ENCODE measurements at places on chromosomes 5 and 9.

DNA sequence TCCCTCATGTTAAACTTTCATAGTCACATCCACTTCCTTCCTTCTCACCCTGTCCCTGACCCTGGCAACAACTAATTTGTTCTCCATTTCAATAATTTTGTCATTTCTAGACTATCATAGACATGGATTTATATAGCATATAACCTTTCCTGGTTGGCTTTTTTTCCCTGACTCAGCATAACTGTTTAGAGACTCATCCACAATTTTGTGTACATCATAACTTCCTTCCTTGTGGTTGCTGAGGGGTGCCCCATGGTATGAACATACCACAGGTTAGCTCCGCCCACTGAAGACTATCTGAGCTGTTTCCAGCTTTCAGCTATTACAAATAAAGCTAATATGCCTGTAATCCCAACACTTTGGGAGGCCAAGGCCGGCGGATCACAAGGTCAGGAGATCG lies 137.3 kb downstream of the PHF2 start:
- DNase-seq: no peak

GRCh38 chr5:129664336-129664937 lies 83.5 kb upstream of the MINAR2 start:
- no peak for DNase-seq

GRCh38 chr5:165029099-165029870 lies 1523.9 kb downstream of the MAT2B start:
- no peak for DNase-seq

- no peak for DNase-seq
These were observed 57.6 kb downstream of the KIF24 start for GRCh38 chr9:34271265-34272006.

GRCh38 chr9:98964911-98965336 lies 21.2 kb downstream of the COL15A1 start:
- DNase-seq: no peak

DNA sequence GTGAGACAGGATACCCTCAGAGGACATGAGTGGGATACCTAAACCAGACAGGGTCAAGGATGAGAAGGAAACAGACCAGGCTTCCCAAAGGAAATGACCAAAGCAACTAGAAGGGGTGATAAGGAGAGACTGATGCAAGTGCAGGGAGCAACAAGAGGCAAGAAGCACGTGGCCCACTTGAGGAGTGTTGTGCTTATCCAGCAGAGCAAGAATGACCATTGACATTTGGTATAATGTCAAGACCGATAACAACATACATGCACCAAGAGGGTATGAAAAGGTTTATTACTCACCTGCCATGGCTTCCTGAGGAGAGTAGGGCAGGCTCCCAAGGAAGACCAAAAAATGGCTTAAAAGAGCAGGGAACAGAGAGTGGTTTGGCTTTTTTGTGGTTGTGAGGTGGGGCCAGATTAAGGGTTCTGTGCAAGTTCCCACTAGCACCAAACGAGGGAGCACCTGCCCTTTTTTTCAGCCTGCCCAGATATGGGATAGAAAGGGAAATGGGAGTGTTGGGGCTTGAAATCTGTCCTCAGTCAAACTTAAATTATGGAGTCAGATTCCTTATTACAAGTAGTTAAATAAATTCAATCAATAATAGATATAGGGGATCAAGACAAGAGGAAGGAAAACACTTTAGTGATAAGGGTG lies 513.6 kb downstream of the RASEF start:
- DNase-seq: no peak

DNA sequence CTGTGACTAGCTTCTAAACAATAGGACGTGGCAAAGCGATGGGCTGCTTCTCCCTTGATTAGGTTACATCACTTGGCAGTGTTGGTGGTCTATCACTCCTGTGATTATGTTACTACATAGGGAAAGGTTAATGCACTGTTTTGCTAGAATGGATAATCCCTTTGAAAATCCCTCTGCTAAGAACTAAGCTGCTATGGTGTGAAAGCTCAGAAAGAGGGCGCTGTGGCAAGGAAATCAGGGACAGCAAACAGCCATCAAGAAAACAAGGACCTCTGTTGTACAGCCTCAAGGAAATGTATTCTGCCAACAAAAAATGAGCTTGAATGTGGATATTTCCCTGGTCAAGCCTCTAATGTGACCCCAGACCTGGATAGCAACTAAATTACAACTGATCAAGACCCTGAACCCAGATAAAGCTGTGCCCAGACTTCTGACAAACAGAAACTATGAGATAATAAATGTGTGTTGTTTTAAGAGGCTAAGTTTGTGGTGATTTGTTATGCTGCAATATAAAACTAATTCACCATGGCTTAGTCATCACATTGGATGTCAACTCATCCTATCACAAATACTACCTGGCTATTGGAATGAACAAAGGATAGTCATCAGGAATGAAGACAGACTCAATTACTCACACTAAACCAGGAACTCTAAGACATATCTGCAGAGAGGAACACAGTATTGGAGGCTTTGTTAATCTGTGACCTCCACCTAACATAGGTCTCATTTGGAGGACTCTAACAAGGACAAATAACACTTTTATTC lies 1215.9 kb downstream of the EFNA5 start:
- DNase-seq: no peak

DNA sequence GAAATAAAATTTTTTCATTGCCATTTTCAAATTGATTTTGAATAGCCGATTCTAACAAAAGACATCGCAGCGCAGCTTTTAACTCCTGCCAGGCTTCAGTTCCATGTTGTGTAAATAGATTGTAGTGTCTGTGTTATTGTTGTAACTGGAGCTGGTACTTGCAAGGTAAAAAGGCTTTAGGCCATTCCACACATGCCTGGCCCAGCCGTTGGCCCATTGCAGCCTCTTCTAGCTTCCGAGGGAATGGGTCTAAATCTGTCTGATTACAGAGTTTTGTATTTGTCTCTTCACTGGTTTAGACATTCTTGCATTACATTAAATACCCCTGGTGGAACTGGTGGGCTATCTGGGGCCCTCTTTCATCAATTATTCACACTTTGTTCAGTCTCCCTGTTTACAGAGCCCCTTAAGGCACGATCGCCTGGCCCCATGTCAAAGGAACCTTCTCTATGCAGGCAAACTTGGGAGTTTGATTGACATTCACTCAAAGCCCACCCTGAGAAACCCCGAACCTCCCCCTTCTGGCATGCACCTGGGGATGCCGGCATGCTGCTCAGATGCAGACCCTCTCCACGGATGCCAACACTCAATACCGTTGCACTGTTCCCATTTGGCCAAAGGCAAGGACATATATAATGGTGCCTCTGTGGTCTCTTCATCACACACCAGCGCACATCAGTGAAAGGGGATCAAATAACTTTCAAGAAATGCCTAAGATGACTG lies 281.7 kb upstream of the IRX2 start:
- DNase-seq: no peak

- peak; percentile 4 for DNase-seq
These were observed 203.6 kb upstream of the ADRA1B start for GRCh38 chr5:159712672-159713071.

DNA sequence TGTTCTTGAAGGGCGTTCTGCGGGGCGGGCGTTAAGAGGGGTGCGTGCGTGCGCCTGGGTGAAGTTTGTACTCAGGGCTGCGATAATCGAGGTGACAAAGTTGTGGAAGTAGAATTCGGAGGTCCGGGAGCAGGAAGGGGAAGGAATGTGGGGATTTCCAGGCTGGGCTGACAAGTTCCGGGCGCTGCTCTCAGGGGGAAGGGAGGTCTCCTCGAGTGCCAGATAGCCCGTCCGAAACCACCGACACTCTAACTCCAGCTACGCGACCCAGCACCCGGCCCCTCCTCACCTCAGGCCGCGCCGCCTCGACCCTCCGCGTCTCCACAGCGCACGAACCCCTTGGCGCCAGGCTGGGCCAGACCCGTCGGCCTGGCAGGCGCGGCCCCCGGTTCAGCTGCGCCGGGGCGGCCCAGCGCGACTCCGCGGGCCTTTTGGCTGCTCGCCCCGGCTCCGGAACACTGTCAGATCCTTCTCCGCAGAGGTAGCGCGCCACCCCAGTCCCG lies at the start of gene IL6ST:
IL6ST (minus strand) TSS at position 469 of the 503 bp plus-strand sequence. CDS start 18,685 bp downstream, outside the sequence.
- no peak for DNase-seq

DNA sequence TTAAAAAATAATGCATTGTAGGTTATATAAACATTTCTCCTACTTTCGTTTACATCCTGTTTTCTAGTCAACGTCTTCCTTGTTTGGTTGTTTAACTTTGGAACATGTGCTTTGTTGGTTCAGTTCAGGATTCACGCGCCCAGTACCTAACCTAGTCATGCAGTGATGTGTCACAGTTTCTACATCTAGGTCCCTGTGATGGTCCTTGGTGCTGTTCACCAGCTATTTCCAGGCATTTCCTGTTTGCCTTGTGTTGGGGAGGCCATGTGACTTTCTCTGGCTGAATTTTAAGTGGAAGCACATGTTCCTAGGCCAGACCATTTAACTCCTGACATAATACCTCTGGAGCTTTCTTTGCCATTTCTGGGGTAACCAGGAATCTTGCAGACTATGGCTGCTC lies 292.3 kb downstream of the SMARCA2 start:
- DNase-seq: peak; percentile 38

GRCh38 chr5:16493261-16493660 lies 27.7 kb upstream of the ZNF622 start:
- DNase-seq: no peak

DNA sequence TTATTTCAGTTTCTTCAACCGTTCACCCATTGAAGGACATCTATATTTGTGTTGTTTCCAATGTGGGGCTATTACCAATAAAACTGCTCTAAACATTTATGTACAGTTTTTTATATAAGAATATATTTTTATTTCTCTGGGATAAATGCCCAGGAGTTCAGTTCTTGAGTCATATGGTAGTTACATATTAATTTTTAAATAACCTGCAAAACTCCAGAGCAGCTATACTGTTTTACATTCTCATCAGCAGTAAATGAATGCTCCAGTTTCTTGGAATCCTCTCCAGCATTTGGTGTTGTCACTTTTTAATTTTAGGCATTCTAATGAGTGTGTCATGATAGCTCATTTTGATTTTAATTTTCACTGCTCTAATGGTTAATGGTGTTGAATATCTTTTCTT lies 36.2 kb downstream of the CDK7 start:
- DNase-seq: no peak

GRCh38 chr5:168443950-168444700 lies 42.1 kb upstream of the RARS1 start:
- no peak for DNase-seq

- DNase-seq: no peak
These were observed 307.3 kb upstream of the MPDZ start for GRCh38 chr9:13586587-13587374.

GRCh38 chr9:73325983-73326382 lies 174.3 kb downstream of the ANXA1 start:
- DNase-seq: no peak

DNA sequence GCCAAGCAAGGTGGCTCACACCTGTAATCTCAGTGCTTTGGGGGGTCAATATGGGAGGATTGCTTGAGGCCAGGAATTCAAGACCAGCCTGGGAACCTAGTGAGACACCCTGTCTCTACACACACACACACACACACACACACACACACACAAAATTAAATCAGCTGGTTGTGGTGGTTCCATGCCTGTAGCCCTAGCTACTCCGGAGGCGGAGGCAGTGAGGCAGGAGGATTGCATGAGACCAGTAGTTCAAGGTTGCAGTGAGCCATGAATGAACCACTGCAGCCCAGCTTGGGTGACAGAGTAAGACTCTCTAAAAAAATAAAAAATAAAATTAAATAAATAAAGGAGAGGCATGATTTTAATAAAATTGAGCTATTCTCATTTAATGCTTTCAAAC lies 13.1 kb downstream of the CEMIP2 start:
- no peak for DNase-seq

- DNase-seq: no peak
These were observed 114.1 kb downstream of the SYK start for GRCh38 chr9:90915693-90916092.

- no peak for DNase-seq
These were observed 257.9 kb downstream of the RASEF start for GRCh38 chr9:82805027-82805426.

GRCh38 chr9:84379740-84380139 lies 39.2 kb upstream of the SLC28A3 start:
- DNase-seq: peak; percentile 38

- DNase-seq: no peak
These were observed 34.5 kb downstream of the C9orf57 start for GRCh38 chr9:72025906-72026305.

DNA sequence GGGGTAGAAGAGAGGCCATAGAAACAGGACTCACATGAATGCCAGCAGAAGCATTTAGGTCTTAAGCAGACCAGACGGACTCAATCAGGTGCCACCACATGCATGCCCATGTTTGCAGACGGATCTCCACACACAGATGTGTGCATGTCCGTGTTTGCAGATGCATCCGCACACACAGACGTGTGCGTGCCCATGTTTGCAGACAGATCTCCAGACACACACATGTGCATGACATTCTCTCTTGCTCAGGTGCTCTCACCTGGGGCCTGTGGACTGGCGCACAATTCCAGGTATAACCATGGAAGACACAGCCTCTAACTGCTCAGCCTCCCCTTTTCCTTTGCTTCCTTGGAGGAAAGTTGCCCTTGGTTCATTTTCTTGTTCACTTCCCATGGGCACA lies 148.3 kb downstream of the CACNA1B start:
- DNase-seq: no peak

- DNase-seq: no peak
These were observed 80.3 kb downstream of the HRH2 start for GRCh38 chr5:175738126-175738525.

- no peak for DNase-seq
These were observed 37.0 kb upstream of the ARL15 start for GRCh38 chr5:54347221-54347865.

GRCh38 chr5:146050086-146050485 lies 55.3 kb downstream of the PLAC8L1 start:
- no peak for DNase-seq

GRCh38 chr5:135323227-135323626 lies 75.8 kb downstream of the MACROH2A1 start:
- DNase-seq: no peak

DNA sequence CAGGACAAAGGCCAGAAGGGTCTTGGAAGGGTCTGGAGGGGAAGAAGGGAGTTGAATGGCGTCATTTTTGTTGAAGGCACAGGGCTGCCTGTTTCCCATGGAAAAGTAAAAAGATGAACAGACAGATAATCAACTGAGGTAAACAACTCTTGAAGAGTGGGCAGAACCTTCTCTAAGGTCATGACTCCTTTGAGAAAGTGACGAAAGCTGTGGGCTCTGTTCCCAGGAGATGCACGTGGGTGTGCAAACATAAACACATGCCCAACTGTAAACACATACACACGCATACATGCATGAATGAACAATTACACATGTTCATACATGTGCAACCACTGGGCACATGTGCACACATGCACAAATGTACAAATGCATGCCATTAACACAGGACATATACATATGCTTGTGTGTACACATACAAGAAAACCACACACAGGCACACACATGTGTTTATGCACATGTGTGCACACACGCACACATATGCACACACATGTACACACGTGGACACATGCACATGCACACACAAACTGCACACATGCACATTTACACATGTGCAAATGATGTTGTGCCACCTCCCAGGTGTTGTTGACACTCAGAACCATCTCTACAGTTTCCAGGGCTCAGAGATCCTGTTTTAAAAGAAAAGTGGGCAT lies 143.3 kb downstream of the GADD45G start:
- DNase-seq: no peak

GRCh38 chr9:126347911-126348760 lies 21.5 kb downstream of the MVB12B start:
- DNase-seq: no peak

- no peak for DNase-seq
These were observed 6.3 kb downstream of the PDCD1LG2 start for GRCh38 chr9:5516453-5517220.

Measured in AG09319 (cell line).